ENCODE measurements at places on chromosomes 12 and 14.

DNA sequence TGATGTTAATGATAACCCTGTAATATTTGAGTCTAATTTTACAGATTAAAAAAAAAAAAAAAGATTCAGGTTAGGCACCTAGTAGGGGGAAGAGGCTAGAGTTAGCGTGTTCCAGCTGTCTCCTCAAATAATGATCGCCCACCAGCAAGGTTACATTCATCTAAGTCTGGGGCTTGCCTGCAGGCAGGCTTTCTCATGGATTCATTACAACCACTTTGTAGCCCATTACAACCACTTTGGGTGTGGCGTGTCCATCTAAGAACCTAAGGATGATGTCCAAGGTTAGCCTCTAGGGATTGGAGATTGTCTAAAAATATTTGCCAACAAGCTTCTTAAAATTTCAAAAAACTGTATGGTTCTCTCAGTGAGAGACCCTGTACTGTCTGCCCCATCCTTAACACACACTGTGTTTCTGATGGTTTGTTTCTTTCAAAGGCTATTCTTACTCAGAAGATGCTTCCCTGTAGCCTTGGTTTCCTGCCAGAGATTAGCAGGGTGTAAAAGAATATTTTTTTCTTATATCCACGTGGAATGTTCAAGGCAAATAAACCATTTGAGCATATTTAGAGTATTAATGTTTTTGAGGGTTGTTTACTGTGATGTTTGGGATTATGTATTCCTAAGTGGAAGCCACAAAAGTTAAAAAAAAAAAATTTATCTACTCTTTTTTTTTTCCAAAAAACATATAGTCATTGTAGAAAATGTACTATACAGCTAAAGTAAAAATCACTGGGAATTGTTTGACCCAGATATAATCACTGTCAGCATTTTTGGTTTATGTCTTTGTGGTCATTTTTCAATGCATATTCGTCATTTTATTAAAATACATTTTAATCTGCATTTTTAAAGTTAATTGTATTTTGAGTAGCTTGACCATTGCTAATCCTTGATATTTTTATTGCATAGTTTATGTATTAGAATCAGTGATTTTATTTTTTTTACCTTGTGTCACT lies 1.7 kb downstream of the DYNC1H1 start:
- DNase-seq: no peak

GRCh38 chr12:41653386-41654326 lies 465.5 kb downstream of the PDZRN4 start:
- no peak for DNase-seq

DNA sequence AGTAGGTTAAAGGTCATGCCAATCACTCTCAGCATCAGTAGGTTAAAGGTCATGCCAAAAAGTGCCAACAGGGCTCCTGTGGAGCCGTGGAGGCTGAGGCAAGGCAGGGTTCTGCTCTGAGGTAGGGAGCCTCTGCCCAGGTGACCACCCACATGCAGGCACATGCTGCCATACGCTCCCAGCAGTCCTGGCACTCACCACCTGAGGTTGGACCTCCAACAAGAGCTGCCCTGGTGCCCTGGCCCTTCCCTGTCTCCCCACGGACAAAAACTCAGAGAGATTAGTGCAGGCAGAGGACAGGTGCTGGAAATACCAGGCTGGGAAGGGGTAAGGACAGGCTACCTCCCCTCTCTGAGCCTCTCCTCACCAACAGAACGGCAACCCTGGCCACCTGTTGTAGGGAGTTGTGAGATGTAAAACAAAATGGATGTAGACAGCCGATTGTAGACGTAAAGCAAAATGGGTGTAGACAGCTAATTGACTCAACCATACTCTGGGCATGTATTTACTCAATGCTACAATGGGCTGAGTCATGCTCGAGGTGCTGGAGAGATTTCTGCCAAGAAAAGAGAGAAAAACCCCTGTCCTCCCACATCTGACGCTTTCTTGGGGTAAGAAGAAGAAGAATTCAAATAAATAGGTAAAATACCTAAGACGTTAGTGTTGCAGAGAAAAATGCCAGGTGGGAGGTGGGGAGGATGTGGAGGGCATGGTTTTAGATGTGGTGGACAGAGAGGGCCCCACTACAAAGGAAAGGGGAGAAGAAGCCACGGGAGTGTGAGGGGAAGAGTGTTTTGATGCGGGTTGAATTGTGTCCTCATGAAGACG lies 32.4 kb downstream of the LTBP2 start:
- DNase-seq: peak; percentile 82

- DNase-seq: peak; percentile 70
Observed at GRCh38 chr12:91215940-91216454, 33.4 kb upstream of the DCN start.

GRCh38 chr12:49470986-49471385 lies 67.8 kb upstream of the KCNH3 start:
- DNase-seq: peak; percentile 25

DNA sequence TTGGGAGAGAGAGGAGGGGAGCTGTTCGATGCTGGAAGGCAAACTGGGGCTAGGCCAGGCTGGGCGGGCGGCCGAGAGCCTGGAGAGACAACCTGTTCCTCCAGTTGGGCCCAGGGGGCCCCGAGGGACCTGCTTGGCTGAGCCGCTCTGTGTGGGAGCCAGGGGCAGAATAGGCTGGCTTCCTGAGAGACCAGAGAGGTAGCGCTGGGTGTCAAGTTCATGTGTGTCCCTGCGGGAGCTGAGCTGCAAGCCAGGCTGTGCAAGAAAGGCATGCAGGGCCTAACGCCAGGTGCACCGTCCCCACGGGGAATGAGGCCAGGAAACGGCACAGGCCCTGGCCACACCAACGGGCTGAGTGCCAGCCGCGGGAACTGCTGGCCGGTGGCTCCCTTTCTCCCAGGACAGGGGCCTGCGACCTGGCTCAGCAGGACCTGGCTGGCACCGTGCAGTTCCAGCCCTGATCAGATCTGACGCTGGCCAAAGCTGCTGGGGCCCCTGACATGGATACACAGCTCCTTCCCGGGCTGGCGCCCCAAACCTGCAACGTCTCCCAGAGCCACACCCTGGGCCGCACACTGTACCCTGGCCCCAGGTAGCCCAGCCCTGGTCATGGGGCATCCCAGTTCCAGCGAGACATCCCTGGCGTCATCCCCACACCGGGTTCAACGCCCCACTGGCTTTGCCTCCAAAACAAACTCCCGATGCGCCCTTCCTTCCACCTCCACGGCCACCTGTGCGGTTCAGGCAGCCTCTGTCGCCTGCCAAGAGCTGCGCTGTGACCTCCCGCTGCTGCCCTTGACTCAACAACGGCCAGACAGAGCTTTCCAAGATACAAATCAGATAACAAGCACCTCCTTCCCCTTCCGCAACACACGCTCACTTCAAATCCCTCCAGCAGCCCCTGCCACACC lies 65.0 kb downstream of the RFLNA start:
- no peak for DNase-seq

GRCh38 chr12:42182394-42182793 lies 37.7 kb upstream of the GXYLT1 start:
- no peak for DNase-seq

DNA sequence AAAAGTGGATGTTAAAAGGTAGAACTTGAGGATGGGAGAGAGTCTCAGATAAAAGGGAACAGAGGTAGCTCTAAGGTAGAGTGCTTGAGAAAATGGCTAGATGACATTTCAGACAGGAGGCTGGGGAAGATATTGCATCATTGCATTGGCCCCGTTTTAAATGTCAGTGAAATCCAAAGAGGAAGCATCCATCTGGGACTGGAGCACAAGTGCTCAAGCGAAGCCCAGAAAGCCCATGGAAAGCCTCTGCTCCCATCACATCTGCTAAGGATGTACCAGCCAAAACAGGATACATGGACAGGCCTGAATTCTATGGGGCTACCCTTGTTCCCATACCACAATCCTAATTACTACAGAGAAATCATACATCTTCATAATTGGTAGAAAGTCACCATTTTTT lies 581.5 kb upstream of the TMEM132C start:
- no peak for DNase-seq

DNA sequence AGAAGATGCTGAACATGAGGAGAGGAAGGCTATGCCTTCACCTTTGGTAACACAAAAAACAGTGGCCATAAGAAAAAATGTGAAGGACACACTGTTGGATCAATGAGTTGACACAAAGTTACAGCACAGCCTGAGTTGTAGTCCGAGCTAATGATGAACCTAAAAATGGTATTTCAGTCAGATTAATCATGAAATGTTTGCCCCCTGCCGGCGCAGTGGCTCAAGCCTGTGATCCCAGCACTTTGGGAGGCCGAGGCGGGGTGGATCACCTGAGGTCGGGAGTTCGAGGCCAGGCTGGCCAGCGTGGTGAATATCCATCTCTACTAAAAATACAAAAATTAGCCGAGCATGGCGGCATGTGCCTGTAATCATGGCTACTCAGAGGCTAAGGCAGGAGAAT lies 1.3 kb upstream of the CAPRIN2 start:
- no peak for DNase-seq

DNA sequence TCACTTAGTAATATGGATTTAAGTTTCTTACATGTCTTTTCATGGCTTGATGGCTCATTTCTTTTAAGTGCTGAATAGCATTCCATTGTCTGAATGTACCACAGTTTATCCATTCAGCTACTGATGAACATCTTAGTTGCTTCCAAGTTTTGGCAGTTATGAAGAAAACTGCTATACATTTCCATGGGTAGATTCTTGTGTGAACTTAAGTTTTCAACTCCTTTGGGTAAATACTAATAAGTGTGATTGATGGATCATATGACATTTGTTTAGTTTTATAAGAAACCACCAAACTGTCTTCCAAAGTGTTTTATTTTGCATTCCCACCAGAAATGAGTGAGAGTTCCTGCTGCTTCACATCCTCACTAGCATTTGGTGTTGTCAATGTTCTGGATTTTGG lies 119.2 kb downstream of the NAV3 start:
- peak; percentile 64 for DNase-seq

DNA sequence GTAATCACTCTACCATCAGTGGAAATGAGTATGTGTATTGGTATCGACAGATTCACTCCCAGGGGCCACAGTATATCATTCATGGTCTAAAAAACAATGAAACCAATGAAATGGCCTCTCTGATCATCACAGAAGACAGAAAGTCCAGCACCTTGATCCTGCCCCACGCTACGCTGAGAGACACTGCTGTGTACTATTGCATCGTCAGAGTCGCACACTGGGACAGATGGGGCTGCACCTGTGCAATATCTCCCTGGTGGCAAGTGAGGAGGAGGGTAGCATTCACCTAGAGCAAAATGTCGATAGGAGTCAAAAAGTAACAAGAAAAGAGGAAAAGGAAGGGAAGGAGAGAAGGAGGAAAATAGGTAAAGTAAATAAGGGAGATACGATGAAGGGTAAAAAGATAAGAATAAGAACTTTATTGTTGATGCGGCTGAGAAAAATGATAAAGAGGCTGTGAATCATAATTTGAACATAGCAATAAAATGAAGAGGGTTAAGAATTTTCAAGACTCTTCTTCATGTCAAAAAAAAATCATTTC lies 450.5 kb upstream of the OR4E1 start:
- no peak for DNase-seq

- DNase-seq: no peak
Observed at GRCh38 chr14:69633238-69633637, 21.8 kb downstream of the SUSD6 start.

GRCh38 chr12:2276288-2277033 lies 223.7 kb downstream of the CACNA1C start:
- no peak for DNase-seq
